ENCODE measurements at places on chromosomes 11 and 22.

DNA sequence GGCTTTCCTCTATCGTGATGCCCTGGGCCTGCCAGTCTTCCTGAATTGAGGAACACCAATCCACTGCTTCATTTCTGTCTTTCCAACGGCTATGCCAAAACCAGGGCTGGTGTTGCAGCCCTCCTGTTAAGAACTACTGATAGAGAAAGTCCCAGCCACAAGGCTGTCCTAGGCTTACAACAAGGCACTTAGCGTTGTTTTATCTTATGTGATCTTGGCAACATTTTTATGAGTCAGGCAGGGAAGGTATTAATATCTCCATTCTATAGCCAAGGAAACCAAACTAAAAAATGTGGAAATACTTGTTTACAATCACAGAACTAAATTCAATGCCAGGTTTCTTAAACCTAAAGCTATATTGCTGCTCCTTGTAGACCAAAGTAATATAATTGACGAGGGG lies 89.9 kb upstream of the AMOTL1 start:
- DNase-seq = no peak

DNA sequence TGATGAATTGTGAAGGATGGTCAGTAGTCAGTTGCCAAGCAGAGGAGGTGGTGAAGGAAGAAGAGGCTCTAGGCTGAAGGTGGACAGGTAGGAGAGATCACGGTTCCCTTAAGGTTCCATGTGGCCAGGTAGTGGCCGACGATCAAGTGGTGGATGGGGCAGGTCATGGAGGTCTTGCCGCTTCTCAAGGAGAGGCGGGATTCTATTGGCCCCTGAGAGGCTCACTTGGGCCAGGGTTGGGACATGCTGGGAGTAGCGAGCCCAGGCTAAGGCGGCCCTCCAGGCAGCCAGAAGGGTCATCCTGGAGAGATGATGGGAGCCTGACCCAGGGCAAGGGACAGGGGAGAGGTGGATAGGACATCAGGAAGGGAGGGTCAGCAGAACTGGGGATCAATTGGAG lies 20.9 kb upstream of the TMPRSS4 start:
- DNase-seq = no peak

DNA sequence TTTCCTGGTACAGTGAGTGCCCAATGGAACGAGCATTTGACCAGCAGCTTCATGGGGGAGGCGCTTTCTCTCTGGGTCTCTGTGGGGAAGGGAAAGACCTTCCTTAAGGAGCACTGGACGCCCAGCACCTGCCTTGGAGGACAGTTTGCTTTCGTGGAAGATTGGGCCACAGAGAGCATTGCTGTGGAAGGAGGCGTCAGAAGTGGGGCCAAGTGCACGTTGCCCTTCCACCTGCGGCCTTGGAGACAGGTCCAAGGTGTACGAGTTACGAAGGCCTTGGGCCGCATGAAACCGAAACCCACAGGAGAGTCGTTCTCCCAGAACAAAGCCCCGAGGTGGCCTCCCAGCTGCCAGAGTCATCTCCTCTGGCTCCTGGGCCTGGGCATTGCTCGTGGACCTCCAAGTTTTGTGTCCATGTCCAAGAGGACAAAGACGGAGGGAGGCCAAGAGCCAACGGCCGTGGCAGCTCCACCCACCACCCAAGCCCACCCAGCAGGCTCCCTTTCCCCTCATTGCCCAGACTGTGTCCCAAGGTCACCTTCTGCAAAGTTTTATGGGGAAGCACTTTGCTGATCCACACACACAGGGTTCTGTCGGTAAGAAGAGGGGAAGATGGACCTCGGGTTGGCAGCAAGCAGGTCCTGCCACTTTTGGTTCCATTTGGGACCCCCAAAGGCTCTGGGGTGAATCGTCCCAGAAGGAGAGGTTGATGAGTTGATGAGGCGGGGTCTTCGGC lies 5.8 kb upstream of the NLRP6 start:
- no peak for DNase-seq

GRCh38 chr11:61839742-61840141 lies 11.6 kb downstream of the FADS2 start:
- DNase-seq = no peak

DNA sequence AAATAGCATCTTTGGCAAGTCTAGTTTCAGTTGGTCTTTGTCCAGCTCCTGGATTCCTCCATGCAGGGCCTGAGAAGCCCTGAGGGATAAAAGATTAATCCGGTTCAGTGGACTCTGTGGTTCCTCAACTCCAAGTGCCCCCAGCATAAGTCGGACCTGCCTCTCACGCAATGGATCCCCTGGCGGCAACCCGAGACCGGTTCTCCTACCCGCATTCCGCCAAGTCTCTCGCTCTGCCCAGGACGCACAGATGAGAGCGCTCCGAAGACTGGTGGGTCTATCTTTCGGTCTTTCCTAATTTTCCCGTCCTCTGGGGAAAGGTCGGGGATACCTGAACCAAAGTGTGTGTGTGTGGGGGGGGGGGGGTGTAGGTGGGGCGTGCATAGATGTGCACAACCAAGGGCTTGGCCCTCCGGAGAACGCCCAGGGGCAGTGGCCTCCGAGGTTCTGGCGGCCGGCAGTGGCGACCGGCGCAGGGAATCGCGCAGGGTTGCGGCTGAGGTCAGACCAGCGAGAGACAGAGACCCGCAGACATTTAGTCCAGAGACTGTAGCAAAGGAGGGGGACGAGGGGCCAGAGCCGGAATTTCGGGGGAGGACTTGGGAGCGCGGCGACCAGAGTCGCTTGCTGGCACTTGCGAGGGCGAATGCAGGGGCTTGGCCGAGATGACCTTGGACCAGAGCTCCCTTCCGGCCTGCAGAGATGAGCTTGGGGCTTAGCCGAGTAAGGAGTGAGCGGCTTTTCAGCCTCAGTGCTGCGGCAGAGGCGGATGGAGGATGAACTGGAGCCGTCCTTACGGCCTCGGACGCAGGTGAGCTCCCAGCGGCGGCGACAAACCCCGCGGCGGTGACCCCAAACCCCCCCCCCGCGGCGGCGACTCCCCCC lies 712 bp upstream of the SLC2A11 start:
- DNase-seq = no peak

DNA sequence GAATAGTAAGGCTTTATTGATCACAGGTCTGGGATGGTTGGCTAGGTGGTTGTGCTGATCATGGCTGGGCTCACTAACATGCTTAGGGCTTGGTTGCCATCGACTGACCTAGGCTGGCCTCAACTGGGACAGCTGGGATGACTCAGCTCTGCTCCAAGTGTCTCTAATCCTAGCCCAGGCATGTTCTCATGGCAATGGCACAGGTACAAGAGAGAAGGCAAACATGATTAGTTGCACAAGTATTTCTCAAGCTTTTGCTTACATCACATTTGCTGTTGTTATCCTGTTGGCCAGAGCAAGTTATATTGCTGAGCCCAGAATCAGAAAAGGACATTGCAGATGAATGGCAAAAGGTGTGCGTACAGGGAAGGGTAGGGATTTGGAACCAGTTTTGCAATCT lies 68.5 kb upstream of the SLC35C1 start:
- no peak for DNase-seq

DNA sequence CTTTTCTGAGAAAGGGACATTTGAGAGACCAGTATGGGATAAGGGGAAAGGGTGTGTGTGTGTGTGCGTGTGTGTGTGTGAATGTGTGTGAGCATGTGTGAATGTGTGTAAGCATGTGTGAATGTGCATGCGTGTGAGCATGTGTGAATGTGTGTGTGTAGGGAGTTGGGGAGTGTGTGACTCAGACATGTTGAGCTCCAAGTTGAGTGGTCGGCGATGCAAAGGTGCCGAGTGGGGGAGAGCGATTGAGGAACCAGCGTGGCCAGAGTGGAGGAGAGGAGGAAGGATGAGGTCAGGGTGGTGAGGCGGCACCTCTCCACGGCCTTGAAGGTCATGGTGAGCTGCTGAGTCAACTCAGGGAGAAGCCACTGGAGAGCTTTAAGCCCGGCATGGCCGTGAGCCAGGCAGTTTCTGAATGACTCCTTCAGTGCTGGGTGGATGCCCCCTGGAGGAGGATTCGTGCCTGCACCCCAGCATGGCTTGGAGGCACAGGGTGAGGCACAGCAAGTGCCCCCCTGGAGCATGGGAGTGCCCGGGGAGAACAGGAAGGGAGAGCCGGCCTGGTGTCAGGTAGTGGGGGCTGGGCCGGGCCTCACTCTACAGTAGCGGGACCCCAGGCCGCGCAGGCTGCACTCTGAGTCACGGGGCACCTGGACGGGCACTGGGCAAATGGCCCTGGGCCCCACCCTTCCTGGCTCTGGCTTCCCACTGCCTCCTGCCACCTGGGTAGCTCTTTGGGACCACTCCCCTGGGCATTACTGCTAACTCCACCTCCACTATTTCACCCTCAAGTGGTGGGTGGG lies 8.2 kb upstream of the CCDC88B start:
- DNase-seq = peak; percentile 70

DNA sequence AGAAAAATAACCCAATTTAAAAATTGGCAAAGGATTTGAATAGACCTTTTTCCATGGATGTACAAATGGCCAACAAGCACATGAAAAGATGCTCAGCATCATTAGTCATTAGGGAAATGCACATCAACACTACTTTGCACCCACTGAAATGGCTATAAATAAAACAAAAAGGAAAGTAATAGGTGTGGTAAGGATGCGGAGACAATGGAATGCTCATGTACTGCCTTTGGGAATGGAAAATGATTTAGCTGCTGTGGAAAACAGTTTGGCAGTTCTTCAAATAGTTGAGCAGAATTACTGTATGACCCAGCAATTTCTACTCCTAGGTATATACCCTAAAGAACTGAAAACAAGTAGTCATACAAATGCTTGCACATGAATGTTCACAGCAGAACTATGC lies 37.4 kb downstream of the LARGE2 start:
- DNase-seq = no peak

DNA sequence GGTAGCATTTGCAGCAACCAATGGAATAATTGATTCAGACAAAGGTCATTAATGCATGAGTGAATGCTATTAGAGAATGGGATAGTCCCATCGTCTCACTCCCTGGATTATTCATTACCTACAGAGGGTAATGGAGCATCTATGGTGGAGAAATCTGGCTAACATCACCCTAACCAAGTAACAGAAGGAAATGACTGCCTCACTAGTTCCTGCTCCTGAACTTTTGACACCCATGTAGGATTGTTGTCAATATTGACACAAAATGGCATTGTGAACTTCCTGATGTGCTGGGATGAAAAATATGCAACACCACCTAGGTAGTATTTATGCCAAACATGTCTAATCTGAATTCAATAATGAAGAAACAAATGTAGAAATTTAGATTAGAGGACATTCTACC lies 44.0 kb upstream of the KIRREL3 start:
- no peak for DNase-seq

DNA sequence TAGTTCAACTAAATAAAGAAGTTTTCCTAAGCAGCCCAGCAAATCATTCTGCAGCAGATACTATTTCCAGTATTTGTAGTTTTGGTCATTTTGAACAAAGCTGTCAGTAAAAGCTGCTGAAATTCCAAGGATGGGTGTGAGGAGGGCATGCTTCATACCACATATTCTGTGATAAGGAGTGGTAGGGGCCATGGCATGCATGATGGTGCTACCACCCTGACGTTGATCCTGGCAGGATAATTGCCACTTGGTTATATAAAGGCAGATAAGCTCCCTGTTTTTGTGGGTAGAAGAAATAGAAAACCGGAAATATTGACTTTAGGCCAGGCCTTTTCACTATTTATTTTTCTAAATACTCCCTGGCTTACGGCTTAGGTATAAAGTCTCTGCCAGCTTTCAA lies 33.1 kb upstream of the L3MBTL2 start:
- no peak for DNase-seq

GRCh38 chr11:11505190-11505589 lies 116.6 kb downstream of the GALNT18 start:
- DNase-seq = no peak

- no peak for DNase-seq
Observed at GRCh38 chr22:31124811-31125465, 2.2 kb downstream of the INPP5J start.

DNA sequence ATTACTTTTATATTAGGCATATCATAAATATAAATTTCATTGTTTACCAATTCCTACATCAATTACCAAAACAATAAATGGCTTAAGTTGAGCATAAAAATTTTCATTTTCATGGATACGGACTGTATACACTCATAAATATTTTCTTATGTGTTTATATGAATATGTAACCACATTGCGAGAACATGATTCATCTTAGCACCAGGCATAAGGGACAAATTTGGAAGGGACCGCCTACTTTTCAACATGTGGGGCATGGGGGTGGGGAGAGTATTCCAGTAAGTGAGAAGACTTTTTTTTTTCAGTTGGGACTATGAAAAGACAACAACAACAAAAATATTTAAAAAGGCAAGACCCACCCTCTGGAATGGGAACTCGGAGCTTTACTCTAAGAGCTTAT lies 296.1 kb downstream of the RAB38 start:
- no peak for DNase-seq

- DNase-seq = no peak
Observed at GRCh38 chr11:10268746-10269488, 25.1 kb downstream of the SBF2 start.

DNA sequence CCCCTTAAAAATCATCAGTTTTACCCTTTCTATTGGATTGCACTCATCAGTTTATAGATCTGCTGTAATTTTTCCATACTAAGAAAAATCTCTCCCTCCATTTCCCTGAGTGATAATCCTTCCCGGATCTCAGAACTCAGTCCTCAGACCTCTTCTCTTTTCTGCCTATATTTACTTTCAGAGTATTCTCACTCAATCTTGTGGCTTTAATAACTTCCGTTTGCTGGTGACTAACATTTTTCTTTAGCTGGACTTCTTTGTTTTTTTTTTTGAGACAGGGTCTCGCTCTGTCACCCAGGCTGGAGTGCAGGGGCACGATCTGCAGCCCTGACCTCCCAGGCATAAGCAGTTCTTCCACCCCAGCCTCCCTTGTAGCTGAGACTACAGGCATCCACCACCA lies 10.4 kb downstream of the ATXN10 start:
- DNase-seq = no peak

DNA sequence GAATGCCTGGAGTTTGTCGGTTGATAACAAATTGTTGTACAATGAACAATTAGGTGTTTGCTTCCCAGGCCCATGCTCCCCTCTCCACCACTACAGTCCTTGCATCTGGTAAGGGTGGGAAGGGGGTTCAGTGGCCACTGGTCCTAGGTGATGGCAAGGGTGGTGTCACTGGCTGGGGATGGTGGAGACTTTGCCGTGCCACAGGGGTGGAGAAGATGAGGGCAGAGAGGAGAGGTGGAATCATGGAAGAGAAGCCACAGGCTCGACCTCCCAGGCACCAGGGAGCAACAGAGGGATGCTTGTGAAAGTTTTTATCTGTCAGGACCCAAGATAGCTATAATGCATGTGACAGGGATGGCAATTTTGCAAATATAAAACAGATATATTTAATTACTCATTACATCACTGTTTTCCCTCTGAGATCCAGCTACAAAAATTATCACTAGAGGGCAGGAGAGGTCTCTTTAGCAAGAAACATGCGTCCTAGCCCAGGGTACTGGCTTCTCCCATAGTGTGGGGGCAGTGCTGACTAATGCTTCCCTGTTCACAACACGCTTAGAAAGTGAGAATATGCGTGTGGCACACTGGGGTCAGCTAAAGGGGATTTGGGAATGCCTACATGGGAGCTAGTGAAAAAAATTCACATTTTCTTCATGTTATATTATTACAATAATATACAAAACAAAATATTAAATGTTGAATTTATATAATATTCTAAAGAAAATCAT lies 49.0 kb upstream of the AMPD3 start:
- DNase-seq = peak; percentile 25

GRCh38 chr11:83726316-83726715 lies 440.1 kb upstream of the CCDC90B start:
- no peak for DNase-seq

All from stimulated activated CD4-positive, alpha-beta T cell treated with anti-CD3 and anti-CD28 coated beads, Interleukin-12 subunit alpha, Interleukin-12 subunit beta, amount 100 ng/mL, for 48 hours (primary cell).